Activated naive CD4-positive, alpha-beta T cell treated with anti-CD3 and anti-CD28 coated beads, Interleukin-2, amount 50 U/mL, for 16 hours (primary cell): ENCODE measurements at places on chromosomes 7 and 10.

GRCh38 chr10:61835069-61835945, 66.2 kb upstream of the ARID5B start:
- DNase-seq, result no peak

- DNase-seq, result no peak
Observed at GRCh38 chr10:100571084-100571856, 35.5 kb downstream of the HIF1AN start.

GRCh38 chr7:105827151-105827875, 49.1 kb downstream of the ATXN7L1 start:
- DNase-seq, result no peak

DNA sequence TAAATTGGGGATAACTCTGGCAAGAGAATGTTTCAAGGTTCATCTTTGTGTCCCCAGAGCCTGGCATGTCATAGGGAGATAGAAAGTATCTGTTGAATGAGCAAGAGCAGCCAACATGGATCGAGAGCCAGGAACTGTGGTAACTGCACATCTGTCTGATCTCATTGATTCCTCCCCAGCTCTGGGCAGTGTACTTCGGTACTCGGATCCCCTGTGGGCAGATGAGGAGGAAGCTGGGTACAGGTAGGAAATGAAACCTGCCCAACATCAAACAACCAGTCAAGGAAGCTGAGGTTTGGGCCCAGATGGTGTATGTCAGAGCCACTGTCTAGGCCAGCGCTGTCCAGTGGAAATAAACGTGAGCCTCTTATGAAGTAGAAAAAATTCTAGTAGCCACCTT, 76.4 kb downstream of the GRK5 start:
- no peak for DNase-seq

DNA sequence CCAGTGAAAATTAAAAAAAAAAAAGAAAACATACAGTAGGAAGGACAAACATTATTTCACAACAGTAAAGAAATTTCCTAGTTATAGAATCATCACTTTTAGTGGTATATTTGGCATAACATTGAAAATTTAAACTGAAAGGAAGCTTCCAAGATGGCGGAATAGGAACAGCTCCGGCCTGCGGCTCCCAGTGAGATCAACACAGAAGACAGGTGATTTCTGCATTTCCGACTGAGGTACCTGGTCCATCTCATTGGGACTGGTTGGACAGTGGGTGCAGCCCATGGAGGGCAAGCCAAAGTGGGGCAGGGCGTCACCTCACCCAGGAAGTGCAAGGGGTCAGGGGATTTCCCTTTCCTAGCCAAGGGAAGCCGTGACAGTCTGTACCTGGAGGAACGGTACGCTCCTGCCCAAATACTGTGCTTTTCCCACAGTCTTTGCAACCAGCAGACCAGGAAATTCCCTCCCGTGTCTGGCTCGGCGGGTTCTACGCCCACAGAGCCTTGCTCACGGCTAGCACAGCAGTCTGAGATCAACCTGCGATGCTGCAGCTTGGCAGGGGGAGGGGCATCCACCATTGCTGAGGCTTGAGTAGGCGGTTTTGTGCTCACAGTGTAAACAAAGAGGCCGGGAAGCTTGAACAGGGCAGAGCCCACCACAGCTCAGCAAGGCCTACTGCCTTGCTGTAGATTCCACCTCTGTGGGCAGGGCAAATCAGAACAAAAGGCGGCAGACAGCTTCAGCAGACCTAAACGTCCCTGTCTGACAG, 19.4 kb downstream of the PON3 start:
- no peak for DNase-seq

DNA sequence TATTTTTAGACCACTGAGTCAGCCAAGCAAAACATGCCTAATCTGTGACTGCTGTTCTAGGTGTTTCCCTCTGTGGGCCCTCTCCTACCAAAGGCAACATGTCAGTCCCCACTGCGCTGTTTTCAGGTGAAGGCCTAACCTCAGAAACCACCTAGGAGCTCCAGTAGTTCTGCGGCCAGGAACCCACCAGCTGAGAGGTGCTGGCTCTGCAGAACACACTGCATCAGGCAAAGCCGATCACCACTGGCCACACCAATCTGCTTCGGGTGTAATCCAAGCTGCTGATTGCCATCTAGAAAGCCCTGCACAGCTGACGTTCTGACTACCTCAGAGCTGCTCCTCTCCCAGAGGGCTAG, 14.9 kb downstream of the CAMK2G start:
- no peak for DNase-seq

DNA sequence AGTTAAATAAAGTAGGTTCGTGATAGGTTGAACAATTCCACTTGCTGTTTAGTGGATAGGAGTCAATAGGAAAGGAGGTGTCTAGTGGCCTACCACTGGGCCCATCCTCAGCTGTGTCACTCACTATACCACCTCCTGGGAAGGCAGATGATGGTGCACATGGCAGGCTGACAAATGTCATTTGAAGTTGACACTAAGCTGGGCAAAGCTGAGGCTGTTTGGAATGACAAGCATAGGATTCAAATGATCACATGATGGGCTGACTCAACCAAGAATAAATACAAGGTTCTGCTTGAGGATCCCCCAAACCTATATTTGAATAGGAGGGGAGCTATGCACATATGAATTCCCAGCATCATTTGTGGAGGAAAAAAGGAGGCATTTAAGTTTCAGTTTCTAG, 489.8 kb downstream of the RPS24 start:
- no peak for DNase-seq

DNA sequence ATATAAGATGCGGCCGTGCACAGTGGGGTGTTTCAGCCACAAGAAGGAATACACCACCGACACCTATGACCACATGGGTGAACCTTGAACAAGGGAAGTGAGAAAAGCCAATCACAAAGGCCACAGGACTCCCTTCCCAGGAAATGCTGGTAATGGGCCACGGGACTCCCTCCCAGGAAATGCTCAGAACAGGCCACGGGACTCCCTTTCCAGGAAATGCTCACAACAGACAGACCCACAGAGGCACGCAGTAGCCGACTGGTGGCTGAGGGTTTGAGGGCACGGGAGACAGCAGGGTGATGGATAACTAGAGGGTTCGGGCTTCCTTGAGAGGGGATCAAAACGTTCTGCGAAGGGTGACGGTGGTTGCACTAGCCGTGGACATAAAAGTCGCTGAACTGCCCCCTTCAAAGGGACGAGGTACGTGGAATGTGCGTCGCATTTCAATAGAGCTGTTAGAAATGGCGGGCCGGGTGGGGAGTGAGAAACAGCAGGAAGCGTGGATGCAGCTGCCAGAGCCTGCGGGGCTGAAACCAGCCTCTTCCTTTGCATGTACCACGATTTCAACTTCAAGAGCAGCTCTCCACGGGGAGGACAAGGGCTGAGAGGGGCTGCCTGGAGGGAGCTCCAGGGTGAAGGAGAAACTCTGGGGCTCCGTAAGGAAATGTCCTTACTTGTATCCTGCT, 274.0 kb downstream of the ELFN1 start:
- DNase-seq, result no peak

DNA sequence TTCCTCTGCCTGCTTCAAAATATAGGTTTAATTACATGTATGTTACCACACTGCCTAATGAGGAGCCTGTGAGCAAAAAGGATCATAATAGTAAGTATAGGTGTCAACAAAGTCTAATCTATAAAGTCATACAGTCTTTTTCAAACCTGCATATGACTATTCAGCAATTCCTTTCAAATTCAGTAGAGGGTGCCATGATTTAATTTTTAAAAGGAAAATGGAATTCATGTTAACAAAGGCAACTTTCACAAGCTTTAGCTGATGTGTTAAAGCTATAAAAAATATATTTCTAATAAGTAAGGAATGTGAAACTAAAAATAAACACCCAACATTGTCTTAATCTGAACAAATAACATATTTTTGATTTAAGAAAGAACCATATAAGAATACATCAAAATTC, 52.1 kb downstream of the MPP7 start:
- DNase-seq, result no peak
